ENCODE measurements at places on chromosomes 1 and 21.

DNA sequence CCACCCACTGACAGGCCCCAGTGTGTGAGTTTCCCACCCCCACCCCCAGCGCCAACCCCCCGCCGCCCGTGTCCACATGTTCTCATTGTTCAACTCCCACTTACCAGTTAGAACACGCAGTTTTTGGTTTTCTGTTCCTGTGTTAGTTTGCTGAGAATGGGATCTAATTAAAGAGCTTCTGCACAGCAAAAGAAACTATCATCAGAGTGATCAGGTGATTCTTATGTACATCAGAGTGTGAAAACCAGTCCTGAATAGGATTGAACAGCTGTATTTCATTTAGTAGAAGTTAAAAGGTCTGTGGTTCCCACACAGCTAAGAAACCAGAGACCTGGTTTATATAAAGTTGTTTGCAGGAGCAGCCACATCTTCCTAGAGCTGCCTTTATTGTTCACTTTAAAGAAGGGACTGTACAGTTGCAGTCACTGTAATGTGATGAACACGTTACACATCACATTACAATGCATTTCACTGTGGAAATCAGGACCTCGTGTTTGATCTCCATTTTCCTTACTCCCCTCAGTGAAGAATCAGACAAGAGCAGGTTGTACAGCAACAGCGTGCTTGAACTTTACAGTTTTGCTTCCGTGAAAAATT, 1.2 kb downstream of the GBP6 start:
- no peak for DNase-seq

DNA sequence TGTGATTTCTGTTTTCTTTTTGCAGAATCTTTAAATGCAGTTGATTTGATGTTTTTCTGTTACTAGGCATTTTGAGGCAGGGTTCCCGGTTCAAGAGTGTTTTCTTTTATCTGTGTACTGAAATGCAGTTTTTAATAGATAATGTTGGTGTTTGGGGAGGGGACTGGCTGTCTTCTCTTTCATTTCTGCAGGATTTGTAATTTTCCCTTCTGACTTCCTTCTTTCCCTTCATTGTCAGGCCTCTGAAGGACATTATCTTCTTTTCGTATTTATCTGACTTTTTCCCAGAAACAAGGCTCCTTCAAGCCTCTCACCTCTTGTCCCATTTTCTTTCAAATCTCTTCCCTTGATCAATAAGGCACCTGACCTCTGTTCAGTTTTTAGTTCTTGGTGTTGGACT, 1.5 kb upstream of the GALNT2 start:
- DNase-seq: no peak

GRCh38 chr1:201395936-201396335, 3.2 kb downstream of the LAD1 start:
- no peak for DNase-seq

GRCh38 chr1:219813294-219813693, 115.1 kb downstream of the SLC30A10 start:
- DNase-seq: no peak

DNA sequence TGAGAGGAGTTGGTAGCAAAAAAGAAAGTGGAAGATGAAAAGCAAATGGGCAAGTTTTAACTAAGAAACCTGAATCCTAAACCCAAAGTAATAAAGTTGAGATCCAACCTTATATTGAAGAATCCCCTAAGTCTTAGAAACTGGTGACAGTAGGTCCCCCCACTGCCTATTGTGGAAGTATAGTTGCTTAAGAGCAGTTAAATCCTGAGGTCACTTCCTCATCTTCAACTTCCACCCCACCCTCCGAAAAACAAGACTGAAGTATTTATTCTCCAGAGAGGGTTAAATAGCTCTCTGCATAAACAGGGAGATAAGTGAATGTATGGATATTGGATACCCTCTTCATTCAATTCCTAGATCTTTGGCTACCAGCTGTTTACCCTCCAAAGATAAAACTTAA, 3.3 kb upstream of the DSTYK start:
- DNase-seq: no peak

GRCh38 chr21:37073417-37074196, 553 bp downstream of the TTC3 start:
- peak; percentile 28 for DNase-seq

- no peak for DNase-seq
Measured at GRCh38 chr1:55255901-55256300, 40.7 kb upstream of the USP24 start.

- DNase-seq: no peak
Measured at GRCh38 chr1:219269171-219269570, 95.5 kb downstream of the LYPLAL1 start.

- DNase-seq: no peak
Measured at GRCh38 chr1:1435106-1435903, at the start of gene VWA1. VWA1 (plus strand) TSS chr1:1435690; CDS start chr1:1435749, 59 bp downstream.

DNA sequence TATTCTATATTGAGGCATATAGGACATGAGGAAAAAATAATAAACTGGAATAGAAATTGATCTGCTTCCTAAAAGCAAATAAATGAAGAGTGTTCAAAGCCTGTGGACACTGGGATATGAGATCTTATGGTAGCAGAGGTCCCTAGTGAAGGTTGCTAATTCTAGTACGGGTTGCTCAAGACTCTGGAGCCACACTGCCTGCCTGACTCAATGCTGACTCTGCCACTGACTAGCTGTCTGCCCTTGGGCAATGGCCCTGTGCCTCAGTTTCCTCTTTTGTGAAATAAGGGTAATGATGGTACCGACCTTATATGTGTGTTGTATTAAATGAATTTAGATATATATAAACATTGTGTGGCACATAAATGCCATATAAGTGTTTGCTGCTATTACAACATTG, 59.0 kb upstream of the C1orf53 start:
- no peak for DNase-seq

GRCh38 chr1:58785442-58786058, 1.7 kb upstream of the JUN start:
- DNase-seq: peak; percentile 72

GRCh38 chr21:14114251-14114650, 96.5 kb downstream of the LIPI start:
- DNase-seq: no peak

- peak; percentile 23 for DNase-seq
Measured at GRCh38 chr1:39104158-39105060, 78.3 kb downstream of the NDUFS5 start.

DNA sequence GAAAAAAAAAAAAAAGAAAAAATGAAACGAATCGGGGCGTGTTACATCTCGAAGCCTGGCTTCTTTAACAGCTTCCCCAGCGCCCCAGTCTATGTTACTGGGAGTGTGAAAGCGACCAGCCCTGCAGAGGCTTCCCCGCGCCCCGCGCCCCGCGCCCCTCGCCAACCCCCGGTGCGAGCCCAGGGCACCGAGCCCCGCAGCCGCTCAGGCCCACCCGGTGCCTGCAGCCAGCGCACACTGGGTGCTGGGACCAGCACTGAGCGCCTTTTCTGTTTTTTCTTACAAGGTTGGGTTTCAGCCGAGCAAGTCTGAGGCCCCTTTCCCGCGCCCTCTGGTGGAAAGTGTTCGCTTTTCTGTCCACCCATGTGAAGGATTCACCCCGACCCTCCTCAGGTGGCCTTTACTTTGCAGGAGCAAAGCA, 42.1 kb upstream of the ZNF496 start:
- DNase-seq: no peak

GRCh38 chr21:24705201-24705600, 902.1 kb downstream of the MRPL39 start:
- no peak for DNase-seq

GRCh38 chr1:235851939-235852338, 14.8 kb downstream of the LYST start:
- DNase-seq: no peak

DNA sequence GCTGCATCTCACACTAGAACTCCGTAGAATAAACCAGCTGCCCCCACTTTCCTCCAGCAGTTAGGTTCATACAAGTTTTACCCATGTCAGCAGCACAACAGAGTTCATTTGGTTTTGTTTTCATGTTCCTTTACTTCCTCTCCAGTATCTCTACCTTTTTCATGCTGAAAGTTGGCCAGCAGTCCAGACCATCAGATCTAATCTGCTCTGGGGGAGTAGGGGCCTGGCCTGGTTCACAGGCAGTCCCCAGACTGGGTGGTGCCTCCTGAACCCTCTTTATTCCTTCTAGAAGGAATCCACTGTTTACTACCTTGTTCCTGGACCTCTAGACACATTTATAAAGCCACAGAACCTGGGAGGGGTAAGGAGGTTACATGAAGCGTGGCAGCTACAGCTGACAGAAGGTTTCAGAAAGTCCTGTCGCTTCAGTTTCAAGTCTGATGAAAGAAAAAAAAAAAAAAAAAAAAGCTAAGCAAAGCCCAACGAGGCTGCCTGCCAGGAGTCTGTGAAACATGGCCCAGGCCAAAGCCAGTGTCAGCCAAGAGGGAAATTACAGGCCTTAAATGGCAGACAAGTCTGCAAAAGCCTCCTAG, 184.6 kb upstream of the JUN start:
- no peak for DNase-seq

- peak; percentile 44 for DNase-seq
Measured at GRCh38 chr1:202807451-202807925, 733 bp downstream of the KDM5B start.

- DNase-seq: peak; percentile 81
Measured at GRCh38 chr21:35840197-35840799, 220.0 kb downstream of the SETD4 start.

DNA sequence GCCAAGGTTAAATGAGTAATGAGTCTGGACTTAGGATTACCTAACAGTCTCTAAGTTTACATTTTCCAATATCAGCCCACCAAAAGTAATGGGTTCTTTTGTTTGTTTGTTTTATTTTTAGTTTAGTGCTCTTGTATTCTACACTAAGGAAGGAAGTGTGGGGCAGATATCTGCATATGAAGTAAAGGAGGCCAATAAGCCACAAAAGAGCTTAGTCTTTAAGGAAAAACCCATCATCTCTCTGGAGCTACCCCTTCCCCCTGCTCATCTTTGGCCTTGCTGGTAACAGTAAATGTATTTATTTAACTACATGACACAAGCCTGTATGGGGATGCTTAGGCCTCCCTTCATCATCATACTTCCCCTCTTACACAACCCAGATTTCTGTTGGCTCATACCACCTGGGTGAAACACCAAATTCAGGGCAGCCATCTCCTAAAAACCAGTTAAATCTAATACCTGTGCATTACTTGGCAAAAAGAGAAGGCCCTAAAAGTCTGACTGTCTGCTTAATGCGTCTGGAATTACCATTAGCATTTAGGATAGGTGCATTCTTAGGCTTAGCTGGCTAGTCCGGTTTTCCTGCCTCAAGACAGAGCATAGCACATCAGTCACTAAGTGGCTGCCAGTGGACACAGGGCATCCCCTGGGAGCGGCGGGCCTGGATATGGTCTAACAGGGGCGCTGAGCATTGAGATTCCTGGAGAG, 96.8 kb upstream of the ADGRL2 start:
- DNase-seq: no peak

- DNase-seq: no peak
Measured at GRCh38 chr21:38351176-38351959, 94.6 kb downstream of the KCNJ15 start.

DNA sequence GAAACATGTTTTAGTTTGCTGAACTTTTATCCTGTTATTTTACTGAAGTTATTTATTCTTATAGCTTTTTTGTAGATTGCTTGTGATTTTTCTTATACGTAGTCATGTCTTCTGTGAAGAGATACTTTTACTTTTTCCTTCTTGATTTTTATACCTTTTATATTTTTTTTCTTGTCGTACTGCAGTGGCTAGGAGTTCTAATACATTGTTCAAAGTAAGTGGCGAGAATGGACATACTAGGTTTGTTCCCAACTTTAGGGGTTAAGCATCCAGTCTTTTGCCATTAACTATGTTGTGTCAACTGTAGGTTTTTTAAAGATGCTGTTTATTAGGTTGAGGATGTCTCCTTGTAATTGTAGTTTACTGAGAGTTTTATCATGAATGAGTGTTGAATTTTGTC, 36.3 kb downstream of the MAN1A2 start:
- DNase-seq: no peak

DNA sequence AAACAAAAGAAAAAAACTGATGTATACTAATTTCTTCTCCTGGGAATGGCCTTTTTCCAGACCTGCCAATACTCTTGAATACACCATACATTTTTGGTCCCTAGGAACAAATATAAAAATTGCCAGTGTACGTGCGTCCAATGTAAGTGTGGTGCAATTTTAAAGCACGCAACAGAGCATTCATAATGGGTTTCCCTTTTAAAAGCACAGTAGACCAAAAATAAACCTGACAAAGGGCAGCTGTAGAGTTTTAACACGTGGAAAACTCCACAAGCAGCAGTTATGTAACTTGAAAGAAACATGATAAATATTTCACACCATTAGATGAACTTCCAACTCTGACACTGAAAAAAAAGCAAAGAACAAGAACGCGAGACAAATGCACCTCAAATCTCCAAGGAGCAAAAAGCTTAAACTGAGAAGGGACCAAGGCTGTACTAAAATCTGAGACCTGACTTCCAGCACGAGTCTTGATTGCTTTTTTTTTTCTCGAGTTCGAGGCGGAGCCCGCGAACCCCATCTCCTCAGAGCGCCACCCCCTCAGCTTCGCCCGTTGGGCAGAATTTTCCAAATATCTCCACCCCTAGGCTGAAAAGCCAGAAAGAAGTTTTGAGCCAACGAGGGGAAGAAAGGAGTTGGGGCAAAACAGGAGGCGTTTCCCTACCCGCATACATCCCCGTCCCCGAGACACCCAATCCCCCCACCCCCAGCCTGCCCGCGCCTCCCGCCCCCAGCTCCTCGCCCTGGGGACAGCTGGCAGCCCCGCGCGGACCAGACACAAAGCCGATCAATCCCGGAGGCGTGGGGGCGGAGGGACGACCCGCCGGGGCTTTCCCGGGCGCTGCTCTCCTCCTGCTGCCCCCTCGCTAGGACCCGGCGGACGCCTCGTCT, at the start of gene JAM2:
Gene JAM2 (plus strand): TSS at position 599 of the 891 bp plus-strand sequence. CDS start 564 bp downstream, outside the sequence.
- peak; percentile 31 for DNase-seq

- no peak for DNase-seq
Measured at GRCh38 chr1:230071316-230071715, 4.3 kb downstream of the GALNT2 start.

GRCh38 chr1:91804546-91805023, 81.4 kb downstream of the TGFBR3 start:
- DNase-seq: peak; percentile 80

- DNase-seq: peak; percentile 52
Measured at GRCh38 chr1:162562470-162562828, 927 bp downstream of the UAP1 start.

DNA sequence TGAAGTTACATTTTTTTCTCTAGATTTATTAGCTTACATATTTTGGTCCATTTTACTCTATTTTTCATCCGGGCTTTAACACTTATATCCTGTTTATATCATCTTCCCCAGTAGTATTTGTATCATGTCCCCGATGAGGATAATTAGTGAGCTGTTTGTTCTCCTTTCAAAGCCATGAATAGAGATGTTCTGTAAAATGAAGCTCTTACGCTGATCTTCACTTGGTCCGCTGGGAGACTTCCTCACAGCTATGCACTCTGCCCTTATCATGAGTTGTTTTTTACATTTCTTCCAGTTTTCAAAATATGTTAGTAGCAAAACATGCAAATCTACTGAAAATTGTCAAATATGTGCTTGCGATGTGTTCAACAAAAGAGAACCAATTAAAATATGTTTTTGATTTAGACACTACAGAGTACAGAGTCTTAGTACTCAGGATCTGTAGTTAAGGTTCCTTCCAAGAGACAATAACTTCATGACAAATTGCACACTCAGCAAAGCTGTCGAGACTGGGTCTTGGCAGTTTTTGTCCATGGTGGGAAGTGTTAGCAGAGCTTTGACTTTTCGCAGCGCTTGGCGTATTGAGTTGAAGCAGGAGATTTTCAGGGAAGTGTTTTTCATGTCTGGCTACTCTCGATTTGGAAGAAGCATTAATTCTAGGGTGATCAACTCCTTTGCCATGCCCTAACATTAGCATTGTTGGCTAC, 292.0 kb upstream of the ADAMTS5 start:
- DNase-seq: no peak

All from A172 (cell line).